Activated CD8-positive, alpha-beta memory T cell treated with anti-CD3 and anti-CD28 coated beads for 4 hours (primary cell): ENCODE measurements at places on chromosomes 13 and 19.

GRCh38 chr13:99192480-99192879, 8.2 kb upstream of the UBAC2 start:
- no peak for DNase-seq

DNA sequence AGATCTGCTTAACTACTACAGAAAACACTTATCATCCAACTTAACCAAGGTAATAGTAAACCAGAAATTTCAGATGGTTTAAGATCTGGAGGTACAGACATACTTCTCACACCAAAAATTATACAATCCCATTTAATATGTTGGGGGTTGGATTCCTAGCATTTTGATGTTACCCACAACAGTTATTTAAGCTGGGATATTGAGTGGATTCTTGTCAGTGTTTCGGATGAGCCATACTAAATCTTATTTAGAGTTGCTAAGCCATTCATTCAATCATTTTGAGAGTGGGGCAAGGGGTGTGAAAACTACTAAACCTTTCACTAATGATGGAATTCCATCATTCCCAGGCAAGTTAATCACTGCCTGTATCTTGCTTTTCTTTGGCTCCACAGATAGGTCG, 40.6 kb downstream of the KATNAL1 start:
- DNase-seq = no peak

DNA sequence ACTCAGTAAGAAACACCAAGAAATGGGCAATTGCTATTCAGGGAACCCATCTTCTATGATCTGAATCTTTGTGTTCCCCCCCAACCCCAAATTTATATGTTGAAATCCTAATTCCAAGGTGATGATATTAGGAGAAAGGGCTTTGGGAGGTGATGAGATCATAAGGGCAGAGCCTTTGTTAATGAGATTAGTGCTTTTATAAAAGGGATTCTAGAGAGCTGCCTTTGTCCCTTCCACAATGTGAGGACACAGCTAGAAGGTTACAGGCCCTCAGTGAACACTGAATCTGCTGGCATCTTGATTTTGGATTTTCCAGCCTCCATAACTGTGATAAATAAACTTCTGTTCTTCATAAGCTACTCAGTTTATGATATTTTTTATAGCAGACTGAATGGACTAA, 376.0 kb downstream of the DIAPH3 start:
- no peak for DNase-seq

- DNase-seq = no peak
Observed at GRCh38 chr13:40772765-40773473, 1.9 kb upstream of the MRPS31 start.

DNA sequence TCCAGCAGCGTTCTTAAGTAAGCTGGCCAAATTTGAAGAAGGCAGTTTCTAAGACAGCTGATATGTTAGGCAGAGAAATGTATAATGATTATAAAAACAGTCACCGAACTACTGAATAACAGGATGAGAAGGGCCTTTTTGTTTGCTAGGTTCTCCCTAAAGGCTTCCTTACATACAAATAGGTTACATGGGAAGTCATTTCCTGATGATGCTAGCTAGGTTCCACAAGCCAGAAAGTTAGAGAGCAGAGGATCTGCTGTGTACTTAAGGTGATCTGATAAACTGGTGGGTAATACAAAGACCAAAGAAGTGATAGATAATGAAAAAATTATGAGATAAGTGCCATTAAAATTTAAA, 139.7 kb downstream of the VWA8 start:
- DNase-seq = no peak

DNA sequence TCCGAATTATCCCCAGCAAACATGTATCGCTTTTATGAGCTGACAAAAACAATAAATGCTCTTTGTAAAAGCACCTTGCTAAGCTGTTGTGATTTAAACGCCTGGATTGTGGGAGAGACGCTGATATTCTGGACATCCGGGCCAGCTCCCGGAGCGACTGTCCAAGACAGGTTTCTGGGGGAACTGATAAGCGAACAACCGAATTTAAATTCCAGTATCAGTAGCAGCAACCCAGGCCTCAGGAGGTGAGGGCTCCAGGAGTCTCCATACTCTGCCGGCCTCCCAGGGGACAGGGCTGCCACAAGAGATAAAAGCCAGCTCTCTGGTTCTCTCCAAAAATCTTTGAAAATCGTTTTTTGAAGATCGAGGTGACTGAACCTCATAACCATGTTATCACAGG, 50.3 kb upstream of the VSTM2B start:
- no peak for DNase-seq

GRCh38 chr13:59088716-59089115, 1075.0 kb downstream of the DIAPH3 start:
- DNase-seq = no peak

DNA sequence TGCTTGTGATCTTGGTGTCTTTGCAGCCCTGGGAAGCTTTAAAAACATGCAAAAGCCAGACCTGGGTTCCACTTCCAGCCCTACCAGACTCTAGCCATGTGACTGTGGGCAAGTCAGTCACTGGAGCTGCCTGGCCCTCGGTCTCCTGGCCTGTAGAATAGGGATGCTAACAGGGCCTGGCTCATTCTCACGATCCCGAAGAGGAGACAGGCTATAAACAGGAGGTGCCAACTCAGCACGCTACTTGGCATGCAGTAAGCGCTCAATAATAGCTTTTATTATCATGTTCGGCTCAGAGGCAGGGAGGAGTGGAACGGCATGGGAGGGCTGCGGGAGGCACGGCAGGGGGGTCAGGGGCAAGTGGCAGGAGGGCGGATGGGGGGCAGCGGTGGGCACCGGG, 1.7 kb downstream of the CTXN1 start:
- DNase-seq = no peak

DNA sequence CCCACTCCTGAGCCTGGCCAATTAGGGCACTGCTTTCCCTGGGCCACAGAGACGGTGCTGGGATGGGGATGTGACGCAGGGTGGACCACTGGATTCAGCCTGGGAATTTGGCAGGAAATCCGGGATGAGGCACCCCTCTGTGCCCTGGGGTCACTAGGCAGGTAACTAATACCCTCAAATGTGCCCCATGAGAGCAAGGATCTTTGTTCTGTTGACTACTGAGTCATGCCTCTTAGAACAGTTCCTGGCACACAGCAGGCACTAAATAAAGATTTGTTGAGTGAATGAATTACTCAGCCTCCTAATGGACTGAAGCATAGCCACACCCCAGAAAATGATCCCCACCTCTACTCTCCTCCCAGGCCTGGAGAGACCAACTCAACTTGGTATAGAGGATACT, 15.9 kb downstream of the OPA3 start:
- DNase-seq = no peak
